ENCODE measurements at places on chromosomes 11 and 22. TPM values are rescaled to one million over a fixed set of nuclear protein-coding genes. Genes with fewer than 3 reads are reported as not detected.

The ASRGL1 gene
- total RNA-seq: 8.8 TPM

The SPON1 gene
- 0.16 TPM for total RNA-seq

DNA sequence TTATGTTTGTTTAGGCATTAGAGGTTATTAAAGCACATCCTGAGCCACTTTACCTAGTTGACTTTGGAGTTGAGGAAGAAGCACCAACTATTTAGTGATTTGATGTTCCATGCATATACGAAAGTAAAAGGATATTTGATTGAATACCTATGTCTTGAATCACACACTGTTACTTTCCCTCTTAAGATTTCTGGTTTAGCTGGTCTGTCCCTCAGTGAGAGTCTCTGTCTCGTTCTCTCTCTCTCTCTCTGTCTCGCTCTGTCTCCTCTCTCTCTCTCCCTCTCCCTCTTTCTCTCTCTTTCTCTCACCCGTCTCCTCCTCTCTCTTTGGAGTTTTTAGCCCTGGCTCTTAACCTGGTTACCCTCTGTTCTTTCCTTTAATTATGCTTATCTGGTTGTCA, 11.0 kb downstream of the CTNND1 start:
- no peak for DNase-seq
- no peaks in the 10 kb centered on the region for H3K4me1 ChIP-seq
- H3K4me3 ChIP-seq: no peak overlapping the region
- H3K36me3 ChIP-seq: peaks cover 2% of the 10 kb centered on the region
- H3K27ac ChIP-seq: peak overlapping the region; percentile 26

DNA sequence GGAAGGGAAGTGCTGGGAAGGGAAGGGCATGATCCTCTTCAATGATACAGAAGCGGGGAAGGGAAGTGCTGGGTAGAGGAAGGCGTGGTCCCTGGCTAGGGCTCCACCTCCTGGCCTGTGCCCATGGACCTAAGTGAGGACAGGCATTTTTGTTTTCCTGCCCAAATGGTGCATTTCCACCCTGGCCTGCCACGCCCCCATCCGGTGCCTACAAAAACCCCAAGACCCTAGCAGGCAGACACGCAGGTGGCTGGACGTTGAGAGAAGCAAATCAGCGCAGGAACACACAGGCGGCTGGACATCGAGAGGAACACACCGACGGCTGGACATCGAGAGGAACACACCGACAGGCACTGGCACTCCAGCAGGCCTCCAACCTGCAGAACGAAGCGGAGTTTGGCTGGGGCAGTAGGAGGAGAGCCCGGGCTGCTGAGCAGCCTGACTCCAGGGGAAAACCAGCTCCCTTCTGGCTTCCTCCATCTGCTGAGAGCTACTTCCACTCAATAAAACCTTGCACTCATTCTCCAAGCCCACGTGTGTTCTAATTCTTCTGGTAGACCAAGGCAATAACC, 628.3 kb downstream of the BUD13 start:
- H3K4me3 ChIP-seq: no peak overlapping the region
- H3K4me1 ChIP-seq: no peaks in the 10 kb centered on the region
- H3K36me3 ChIP-seq: no peaks in the 10 kb centered on the region
- H3K27ac ChIP-seq: no peak overlapping the region
- no peak for DNase-seq
- peaks cover 12% of the 10 kb centered on the region for H3K27me3 ChIP-seq

DNA sequence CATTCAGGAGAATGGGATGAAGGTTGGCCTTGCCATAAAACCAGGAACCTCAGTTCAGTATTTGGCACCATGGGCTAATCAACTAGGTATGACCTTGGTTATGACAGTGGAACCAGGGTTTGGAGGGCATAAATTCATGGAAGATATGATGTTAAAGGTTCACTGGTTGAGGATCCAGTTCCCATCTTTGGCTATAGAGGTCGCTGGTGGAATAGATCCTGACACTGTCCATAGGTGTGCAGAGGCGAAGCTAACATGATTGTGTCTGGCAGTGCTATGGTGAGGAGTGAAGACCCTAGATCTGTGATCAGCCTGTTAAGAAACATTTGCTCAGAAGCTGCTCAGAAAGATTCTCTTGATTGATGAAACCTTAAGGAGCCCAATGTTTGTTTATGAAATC, 5.7 kb downstream of the NF2 start:
- DNase-seq: no peak
- H3K4me3 ChIP-seq: no peak overlapping the region
- H3K27me3 ChIP-seq: no peaks in the 10 kb centered on the region
- peaks cover 33% of the 10 kb centered on the region for H3K4me1 ChIP-seq

- no peak for DNase-seq
- no peaks in the 10 kb centered on the region for H3K36me3 ChIP-seq
- no peak overlapping the region for H3K27ac ChIP-seq
- no peaks in the 10 kb centered on the region for H3K4me1 ChIP-seq
- H3K4me3 ChIP-seq: no peak overlapping the region
Observed at GRCh38 chr22:48849963-48850657, 977.6 kb downstream of the BRD1 start.

DNA sequence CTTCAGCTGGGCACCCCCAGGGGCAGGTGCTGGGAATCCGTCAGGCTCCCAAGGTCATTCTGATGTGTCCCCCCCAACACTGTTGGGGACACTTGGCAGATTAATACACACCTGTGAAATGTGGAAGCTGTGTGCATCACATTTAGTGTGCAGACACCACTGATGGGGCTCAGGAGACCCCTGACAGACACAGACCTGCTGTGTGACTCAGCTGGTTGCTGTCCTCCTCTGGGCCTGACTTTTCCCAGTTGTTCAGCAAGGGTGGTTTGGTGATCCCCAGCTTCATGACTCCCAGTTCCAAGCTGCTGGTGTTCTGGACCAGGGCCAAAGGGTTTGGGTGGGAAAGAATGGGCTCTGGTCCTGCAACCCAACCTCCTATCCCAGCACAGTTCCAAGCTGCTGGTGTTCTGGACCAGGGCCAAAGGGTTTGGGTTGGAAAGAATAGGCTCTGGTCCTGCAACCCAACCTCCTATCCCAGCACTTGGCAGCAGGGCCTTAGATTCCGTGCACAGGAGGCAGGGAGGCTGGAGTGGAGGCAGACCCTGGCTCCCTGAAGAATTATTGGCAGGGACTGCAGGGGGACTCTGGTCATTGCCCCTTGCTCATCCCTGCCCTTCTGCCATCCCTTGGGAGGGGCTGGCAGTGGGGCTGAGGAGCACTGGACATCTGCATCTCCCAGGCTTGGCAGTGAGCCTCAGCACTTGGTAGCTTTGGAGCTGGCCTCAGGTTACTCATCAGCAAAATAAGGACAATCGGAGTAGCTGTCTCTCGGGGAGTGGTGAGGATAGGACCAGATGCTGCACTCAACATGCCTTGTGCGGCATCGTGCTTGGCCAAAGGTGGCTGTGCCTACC, 8.4 kb upstream of the OMP start:
- H3K4me3 ChIP-seq: no peak overlapping the region
- H3K27ac ChIP-seq: no peak overlapping the region
- no peak for DNase-seq
- no peaks in the 10 kb centered on the region for H3K27me3 ChIP-seq
- H3K4me1 ChIP-seq: peaks cover 11% of the 10 kb centered on the region

DNA sequence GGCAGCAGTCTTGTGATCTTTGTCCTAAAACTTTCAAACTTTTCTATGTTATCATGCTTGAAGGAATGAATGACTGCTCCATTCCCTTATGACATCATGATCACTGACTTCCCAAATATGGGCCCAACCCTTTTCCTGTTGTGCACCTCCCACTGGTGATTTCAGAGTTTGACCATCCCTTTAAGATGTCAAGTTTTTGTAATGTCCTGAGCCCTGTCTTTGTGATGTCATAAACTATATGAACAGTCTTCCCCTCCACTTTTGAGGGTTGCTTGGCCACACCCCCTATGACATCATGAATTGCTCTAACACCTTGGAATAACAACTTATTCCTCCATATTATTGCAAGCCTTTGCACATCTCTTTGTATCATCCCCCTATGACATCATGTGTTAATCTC, 16.5 kb upstream of the NUCB2 start:
- no peaks in the 10 kb centered on the region for H3K36me3 ChIP-seq
- no peak overlapping the region for H3K27ac ChIP-seq
- H3K27me3 ChIP-seq: peaks cover 10% of the 10 kb centered on the region
- no peak for DNase-seq

The ESAM gene
- 1.1 TPM for total RNA-seq

The TNNT3 gene
- total RNA-seq: 5.6 TPM

- peaks cover 28% of the 10 kb centered on the region for H3K4me1 ChIP-seq
- H3K27ac ChIP-seq: no peak overlapping the region
- DNase-seq: no peak
- no peak overlapping the region for H3K4me3 ChIP-seq
Observed at GRCh38 chr11:95144313-95145235, 54.9 kb downstream of the ENDOD1 start.

- no peak overlapping the region for H3K27ac ChIP-seq
- DNase-seq: no peak
- peaks cover 18% of the 10 kb centered on the region for H3K27me3 ChIP-seq
- no peaks in the 10 kb centered on the region for H3K4me1 ChIP-seq
- no peak overlapping the region for H3K4me3 ChIP-seq
- H3K36me3 ChIP-seq: no peaks in the 10 kb centered on the region
Observed at GRCh38 chr22:36927671-36928070, 14.2 kb downstream of the CSF2RB start.

- DNase-seq: no peak
- H3K36me3 ChIP-seq: no peaks in the 10 kb centered on the region
- no peak overlapping the region for H3K4me3 ChIP-seq
- no peak overlapping the region for H3K27ac ChIP-seq
- H3K27me3 ChIP-seq: peaks cover 41% of the 10 kb centered on the region
- no peaks in the 10 kb centered on the region for H3K4me1 ChIP-seq
Observed at GRCh38 chr11:33521384-33521783, 179.2 kb downstream of the C11orf91 start.

GRCh38 chr11:108511851-108512474, 13.8 kb upstream of the POGLUT3 start:
- peaks cover 7% of the 10 kb centered on the region for H3K36me3 ChIP-seq
- H3K4me3 ChIP-seq: no peak overlapping the region
- DNase-seq: no peak
- H3K27me3 ChIP-seq: no peaks in the 10 kb centered on the region
- no peak overlapping the region for H3K27ac ChIP-seq

The ABCG4 gene
- total RNA-seq: 0.09 TPM

The CDKN1C gene
- 2.6 TPM for total RNA-seq

The SLC25A18 gene
- total RNA-seq: not detected

DNA sequence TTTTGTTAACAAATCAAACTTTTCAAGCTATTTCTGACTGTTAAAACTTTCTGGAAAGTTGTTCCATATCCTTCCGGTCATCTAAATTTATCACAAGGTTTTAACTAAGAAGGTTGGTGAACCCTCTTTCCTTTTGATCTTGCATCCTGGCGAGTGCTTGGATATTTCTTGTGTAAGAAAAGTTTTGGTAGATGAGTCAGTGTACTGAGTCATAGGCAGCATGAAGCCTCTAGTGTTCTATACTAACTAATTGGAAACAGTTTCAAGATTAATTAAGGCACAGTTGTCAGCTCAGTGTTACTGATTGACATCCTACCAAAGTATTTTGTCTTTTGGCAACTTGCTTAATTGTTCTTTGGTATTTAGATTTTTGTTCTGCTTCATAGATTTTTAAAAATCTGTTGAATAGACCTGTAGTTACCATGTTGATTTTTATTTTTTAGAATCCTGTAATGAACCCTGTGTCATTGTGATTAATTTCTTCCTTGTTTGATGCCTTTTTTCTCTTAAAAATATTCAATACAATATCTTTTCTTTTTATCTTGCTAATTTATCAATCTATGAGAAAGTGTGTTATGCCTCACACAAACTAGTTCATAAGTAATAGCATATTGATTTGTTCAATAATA, 38.0 kb downstream of the METTL15 start:
- DNase-seq: no peak
- no peaks in the 10 kb centered on the region for H3K27me3 ChIP-seq
- peaks cover under 1% of the 10 kb centered on the region for H3K36me3 ChIP-seq
- H3K27ac ChIP-seq: no peak overlapping the region

DNA sequence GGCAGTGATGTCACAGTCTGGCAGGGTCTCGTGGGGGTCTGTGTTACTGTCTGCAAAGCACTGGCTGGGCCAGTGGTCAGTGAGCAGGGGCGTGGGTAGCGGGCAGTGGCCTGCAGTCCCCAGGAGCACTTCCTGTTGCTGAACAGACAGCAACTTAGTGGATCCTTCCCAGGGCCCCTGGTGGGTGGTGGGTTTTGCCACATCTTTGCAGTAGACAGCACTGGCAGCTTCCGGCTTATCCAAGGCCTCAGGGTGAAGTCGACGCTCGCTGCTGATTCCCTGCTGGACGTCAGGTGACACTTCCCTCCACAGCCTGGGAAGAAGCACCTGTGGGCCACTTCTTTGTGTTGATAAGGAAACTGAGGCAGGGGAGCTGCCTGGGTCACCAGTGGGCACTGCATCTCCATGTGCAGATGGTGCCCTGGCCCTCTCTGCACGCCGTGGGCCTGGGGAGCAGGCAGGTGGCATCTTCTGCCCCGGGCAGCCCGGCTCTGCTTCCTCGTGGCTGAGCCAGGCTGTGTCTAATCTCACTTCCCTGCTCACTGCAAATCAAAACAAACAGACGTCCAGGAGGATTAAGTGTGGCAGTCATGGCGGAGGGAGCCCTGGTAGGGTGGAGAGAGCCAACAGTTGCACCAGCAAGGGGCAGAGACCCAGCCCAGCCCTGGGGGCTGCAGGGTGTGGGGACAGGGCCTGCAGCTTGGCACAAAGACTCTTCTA, 79.8 kb downstream of the KCNQ1 start:
- H3K27ac ChIP-seq: no peak overlapping the region
- H3K4me3 ChIP-seq: no peak overlapping the region
- H3K36me3 ChIP-seq: no peaks in the 10 kb centered on the region
- peaks cover 27% of the 10 kb centered on the region for H3K4me1 ChIP-seq
- H3K27me3 ChIP-seq: no peaks in the 10 kb centered on the region
- DNase-seq: no peak

- H3K27ac ChIP-seq: peak overlapping the region; percentile 86
- H3K36me3 ChIP-seq: peaks cover 3% of the 10 kb centered on the region
- H3K4me1 ChIP-seq: peaks cover 37% of the 10 kb centered on the region
- H3K4me3 ChIP-seq: peak overlapping the region; percentile 96
- no peak for DNase-seq
- peaks cover 53% of the 10 kb centered on the region for H3K27me3 ChIP-seq
Observed at GRCh38 chr11:120337355-120338106, 1.3 kb downstream of the ARHGEF12 start.

The ANAPC15 gene
- total RNA-seq: 79.8 TPM

DNA sequence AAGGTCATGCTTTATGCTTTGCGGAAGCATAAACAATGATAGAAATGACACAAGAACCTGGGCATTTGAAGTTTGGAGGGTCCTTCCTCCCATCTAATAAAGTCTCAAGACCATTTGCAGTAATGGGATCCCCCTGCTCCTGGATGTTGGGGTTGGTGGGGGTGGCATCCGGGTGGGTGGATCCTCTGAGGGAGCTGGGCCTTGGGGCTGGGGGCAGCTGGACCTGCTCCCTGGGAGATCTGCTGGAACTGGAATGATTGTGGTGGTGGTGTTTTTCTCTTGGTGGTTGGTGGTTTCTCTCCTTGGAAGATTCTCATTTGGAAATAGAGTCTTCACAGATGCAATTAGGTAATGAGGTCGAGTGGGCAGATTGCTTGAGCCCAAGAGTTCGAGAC, 2.2 kb upstream of the NAP1L4 start:
- DNase-seq: no peak
- H3K36me3 ChIP-seq: peaks cover 15% of the 10 kb centered on the region
- H3K27me3 ChIP-seq: no peaks in the 10 kb centered on the region
- no peak overlapping the region for H3K27ac ChIP-seq
- H3K4me3 ChIP-seq: no peak overlapping the region
- H3K4me1 ChIP-seq: peaks cover 23% of the 10 kb centered on the region
